T-helper 1 cell (primary cell): ENCODE measurements at places on chromosomes 2 and 18.
A peak's percentile ranks its signal among the peaks of the same experiment; 100 is the strongest.

DNA sequence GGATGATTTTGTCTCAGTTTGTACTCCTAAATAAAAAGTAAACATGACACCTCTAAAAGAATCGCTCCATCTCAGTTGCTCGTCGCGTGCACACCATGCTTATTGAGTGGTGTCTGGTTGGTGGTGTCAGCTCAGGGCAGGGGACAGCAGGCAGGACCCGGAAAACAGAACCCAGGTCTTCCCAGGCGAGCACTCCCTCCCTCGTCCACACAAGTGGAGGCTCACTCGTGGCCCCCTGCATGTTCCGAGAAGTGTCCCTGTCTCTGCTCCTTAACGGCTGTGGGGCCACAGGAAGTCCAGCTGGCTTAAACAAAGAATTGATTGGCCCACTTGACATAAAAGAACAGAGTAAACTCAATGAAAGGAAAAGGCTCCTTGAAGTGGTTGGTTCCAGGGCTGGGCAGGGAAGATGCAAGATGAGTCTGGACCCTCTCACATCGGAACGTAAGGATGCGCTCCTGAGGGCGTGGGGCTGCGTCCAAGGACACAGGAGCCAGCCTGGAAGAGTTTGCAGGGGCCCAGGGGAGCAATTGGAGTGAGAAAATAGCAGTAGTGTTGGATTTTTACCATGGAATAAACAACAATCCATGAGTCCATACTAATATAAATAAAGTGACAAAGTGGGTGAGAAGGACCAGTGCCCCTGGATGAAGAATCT is 13.1 kb upstream of the CNDP1 start:
- DNase-seq: no peak

- peak; percentile 48 for DNase-seq
Observed at GRCh38 chr2:197286805-197287595, 23.6 kb downstream of the ANKRD44 start.

DNA sequence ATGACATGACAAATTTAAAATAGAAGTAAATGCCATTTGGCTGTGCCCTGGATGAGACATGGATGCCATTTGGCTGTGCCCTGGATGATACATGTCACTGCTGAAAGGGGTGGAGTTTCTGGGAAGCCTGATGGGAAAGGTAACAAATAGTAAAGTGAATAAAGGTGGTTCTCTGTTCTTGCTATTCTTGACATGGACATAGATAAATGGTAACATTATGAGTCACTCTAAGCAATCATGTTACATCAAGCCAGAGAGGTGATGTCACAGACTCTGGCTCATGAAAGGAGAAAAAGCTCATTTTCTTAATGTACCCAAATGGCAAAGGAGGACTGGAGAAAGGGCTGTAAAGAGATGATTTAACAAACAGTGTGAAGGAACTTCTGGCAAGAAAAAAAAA is 86.4 kb downstream of the EML6 start:
- DNase-seq: no peak

DNA sequence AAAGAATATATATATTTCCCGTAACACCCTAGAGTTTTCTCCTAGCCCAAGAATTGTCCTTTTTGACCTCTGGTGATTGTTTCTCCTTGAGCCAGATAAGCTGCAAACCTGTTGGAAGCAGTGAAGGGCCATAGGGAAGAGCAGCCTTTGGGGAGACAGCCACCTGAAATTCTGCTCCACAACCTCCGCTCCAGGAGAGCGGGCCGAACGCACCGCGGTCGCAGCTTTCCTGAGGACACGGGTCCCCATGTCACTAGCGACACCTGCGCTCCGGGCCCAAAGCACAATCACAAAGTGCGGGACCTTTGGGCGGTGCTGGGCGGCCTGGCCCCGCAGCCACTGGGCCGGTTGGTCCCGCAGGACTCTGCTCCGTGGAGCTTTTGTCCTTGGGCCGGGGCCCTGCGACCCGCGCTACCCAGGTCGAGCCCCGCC is 557 bp upstream of the DSG2 start:
- no peak for DNase-seq

DNA sequence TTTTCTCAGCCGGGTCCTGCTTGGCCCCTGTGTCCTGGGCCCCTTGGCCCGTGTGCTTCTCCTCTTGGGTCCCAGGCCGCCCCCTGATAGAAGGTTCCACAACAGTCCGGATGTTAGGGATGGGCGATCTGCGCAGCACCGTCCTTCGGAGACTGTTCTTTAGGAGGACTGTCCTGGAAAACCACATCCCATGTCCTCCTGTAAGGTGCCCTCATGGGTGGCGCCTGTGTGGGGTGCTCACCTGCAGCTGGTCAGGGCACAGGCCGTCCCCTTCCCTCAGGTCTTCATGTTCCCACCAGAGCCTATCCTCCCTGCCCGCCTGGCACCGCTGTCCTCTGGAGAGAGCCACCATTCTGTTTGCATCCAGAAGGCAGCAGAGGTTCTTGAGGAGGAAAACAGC is 50.0 kb downstream of the CTDP1 start:
- DNase-seq: no peak

- no peak for DNase-seq
Observed at GRCh38 chr2:135733045-135733444, 8.6 kb upstream of the UBXN4 start.

DNA sequence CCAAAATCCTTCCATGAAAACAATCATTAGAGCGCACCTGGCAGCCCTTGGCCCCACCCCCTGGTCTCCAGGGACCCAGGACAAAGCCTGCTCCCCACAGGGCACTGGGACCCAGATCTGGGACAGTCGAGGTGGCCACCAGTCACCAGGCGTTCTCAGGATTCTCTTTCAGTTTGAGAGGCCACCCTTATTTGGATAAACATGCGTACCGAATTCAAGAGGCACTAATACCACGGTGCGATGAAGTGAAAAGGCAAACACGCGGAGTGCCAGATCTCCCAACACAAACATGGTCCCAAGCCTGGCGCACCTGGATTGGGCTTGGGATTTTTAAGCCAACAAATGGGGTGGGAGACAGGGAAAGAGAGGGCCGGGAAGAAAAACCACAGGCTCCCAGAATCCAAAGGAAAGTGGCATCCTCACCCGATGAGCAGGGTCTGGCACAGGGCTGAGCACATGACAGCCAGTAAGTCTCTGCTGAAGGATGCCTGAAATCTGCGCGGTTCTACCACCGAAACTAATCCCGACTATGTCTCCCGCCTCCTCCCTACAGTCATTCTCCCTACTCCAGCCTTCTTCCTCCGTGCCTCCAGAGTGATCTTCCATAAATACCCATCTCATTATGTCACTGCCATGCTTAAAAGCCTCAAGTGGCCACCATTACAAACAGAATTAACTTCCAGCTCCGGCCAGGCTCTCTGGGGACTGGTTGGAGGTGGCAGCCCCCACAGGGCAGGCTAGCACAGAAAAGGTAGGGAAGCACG is 60.9 kb upstream of the KLHL29 start:
- no peak for DNase-seq

DNA sequence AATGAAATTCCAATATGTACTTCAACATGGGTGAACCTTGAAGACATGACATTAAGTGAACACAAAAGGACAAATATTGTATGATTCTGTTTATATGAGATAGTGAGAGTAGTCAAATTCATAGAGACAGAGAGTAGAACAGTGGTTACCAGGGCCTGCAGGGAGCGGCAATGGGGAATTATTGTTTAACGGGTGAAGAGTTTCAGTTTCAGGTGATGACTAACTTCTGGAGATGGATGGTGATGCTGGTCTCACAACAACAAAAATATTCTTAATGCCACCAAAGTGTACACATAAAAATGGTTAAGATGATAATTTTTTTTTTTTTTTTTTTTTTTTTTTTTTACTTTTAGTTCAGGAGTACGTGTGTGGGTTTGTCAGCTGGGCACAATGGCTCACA is 109.4 kb upstream of the TMEM200C start:
- DNase-seq: no peak

GRCh38 chr18:77025123-77025522 is 107.5 kb downstream of the MBP start:
- DNase-seq: no peak

- DNase-seq: no peak
Observed at GRCh38 chr2:232776435-232776834, at the start of gene KCNJ13. Gene KCNJ13, minus strand, starts transcription at chr2:232776565. Its CDS starts 5,203 bp downstream, at chr2:232771362.

DNA sequence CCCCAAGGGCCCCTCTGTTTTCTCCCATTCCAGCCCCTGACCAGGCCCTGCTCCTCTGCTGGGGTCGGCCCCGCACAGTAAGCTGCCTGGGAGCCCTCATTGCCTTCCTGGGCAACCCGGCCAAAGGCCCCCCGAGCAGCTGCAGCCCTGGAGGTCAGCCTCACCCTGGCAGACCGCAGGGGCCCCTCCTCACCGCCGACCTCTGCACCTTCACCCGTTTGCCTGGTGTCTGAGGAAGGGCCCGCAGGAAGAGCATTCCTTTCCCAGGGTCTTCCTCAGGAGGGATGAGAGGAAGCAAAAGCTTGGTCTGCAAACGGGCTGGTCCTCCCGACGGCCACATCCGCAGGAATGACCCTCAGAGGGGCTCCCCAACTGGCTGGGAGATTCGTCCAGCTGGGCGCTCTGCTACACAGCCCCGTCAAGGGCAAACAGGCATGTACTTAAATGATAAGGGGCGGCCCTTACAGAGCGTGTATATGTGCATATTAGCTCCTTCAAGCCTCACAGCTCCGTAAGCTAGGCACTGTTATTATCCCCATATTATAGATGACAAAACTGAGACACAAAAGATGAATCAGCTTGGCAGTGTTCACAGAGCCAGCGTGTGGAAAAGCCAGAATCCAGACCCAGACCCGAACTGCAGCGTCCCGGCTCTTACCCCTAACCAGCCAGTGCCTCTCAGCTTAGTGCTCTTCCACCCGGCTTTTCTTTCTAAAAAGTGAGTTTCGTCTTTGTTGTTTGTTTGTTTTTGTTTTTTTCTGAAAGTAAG is 52.8 kb downstream of the SLC4A1AP start:
- no peak for DNase-seq

GRCh38 chr2:20185176-20186022 is 39.5 kb downstream of the SDC1 start:
- DNase-seq: no peak

DNA sequence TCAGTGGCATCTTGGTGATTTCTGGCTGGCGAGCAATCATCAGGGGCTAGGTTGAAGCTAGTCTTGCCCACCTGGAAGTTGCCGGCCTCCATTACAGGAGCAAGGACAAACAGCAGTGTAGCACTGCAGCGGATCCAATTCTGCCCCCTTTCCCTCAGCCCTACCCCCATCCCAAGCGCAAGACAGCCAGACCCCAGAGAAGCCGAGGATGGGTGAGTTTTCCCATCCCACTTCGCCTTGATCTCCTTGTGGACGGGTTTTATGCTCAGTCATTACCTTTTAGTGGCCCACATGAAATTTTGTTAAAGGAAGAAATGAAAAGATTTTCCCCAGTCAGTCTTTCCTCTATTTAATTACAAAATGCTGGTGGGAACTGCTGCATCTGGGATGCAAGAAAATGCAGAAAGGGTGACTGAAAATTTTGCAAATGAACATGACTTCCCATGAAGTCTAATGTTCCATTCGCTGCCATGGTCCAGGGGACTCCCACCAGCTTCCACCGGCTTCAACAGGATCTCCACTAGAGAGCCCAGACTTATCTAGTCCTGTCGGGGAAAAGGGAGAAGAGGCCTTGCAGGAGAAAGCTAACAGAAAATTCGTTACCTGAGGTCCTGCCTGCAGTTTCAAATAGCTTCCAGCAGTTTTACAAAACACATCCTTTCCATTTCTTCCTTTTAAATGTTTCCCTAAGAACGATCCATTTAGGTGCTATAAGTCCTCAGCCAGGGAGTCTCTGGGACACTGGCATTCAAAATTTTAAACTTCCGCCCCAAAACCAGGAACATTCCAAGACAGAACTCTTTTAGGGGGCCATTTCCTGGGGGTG is 1.9 kb upstream of the HOXD9 start:
- no peak for DNase-seq

- DNase-seq: no peak
Observed at GRCh38 chr2:156445296-156446220, 9.4 kb downstream of the GPD2 start.
